Stimulated activated CD4-positive, alpha-beta T cell treated with anti-CD3 and anti-CD28 coated beads, Interleukin-12 subunit alpha, Interleukin-12 subunit beta, amount 100 ng/mL, for 48 hours (primary cell): ENCODE measurements at places on chromosomes 12 and 14.

GRCh38 chr12:120468821-120469449 lies 613 bp downstream of the SRSF9 start:
- DNase-seq = no peak

- DNase-seq = no peak
These were observed 6.9 kb downstream of the LRCOL1 start for GRCh38 chr12:132603240-132604150.

- no peak for DNase-seq
These were observed 820.3 kb downstream of the TMEM121 start for GRCh38 chr14:106346534-106347290.

DNA sequence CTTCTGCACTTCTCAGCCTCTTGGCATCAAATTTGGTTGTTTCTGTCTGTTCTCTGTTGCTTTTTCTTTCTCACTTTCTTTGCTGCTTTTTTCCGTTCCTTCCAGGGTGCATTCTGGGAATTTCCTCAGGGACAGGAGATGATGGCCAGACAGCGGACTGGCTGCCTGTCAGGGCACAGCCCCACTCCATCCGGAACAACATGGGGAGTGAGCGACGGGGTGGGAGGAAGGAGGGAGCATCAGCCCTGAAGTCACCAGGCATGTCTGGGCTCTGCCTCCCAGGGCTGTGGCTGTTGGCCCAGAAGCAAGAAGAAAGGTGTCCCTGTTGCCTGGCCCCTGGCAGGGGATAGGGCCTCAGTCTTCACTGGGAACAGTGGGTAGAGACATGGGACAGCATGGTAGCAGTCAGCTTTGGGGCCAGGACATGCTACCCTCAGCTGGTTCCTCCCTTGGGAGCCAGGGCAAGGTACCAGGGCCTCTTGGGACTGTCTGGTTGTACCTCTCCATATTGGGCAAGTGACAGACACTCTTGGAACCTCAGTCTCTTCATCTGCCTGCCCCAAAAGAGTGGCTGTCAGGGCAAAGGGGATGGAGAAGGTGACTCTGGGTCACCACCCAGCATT lies 8.6 kb downstream of the PGF start:
- DNase-seq = no peak

GRCh38 chr12:111764120-111764821 lies 2.5 kb upstream of the ALDH2 start:
- no peak for DNase-seq

DNA sequence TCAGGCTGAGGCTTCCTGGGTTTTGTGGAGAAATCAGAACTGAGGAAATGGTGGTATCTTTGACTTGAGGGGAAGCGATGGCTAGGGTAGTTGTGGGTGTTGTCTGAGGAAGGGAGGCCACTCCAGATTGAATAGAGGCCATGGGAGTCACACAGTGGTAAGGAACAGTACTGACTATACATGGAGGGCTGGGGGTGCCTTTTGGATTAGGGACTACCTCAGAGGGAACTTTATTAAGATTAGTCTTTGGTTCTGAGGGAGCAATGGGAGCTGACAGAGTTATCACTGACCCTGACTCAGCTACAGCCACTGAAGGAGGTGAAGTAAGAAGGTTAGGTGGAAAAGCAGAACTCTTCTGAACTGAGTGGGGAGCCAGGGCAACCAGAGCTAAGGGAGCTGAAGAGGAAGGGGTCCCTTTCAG lies 4.4 kb downstream of the NACA start:
- DNase-seq = no peak

GRCh38 chr14:92426237-92426636 lies 87.3 kb upstream of the RIN3 start:
- DNase-seq = no peak

DNA sequence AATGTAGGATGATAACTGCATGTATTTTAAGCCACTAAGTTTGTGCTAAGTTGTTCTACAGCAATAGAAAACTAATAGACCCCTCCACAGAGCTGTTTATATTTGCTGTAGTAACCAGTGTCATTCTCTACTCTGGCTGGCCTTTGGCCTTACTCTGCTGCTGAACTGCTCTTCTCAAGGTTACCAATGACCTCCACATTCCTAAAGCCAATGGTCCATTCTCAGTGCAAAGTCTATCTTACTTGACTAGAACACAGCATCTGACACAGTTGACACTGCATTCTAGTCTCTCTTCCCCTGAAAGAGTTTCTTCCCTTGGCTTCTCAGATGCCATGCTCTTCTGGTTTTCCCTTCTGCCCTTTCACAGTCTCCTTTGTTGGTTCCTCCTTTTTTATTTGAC lies 154.8 kb upstream of the CRY1 start:
- DNase-seq = no peak

GRCh38 chr12:89239534-89239933 lies 112.8 kb downstream of the DUSP6 start:
- DNase-seq = no peak

- peak; percentile 32 for DNase-seq
These were observed 58.8 kb downstream of the PPP2R5C start for GRCh38 chr14:101820283-101820798.

DNA sequence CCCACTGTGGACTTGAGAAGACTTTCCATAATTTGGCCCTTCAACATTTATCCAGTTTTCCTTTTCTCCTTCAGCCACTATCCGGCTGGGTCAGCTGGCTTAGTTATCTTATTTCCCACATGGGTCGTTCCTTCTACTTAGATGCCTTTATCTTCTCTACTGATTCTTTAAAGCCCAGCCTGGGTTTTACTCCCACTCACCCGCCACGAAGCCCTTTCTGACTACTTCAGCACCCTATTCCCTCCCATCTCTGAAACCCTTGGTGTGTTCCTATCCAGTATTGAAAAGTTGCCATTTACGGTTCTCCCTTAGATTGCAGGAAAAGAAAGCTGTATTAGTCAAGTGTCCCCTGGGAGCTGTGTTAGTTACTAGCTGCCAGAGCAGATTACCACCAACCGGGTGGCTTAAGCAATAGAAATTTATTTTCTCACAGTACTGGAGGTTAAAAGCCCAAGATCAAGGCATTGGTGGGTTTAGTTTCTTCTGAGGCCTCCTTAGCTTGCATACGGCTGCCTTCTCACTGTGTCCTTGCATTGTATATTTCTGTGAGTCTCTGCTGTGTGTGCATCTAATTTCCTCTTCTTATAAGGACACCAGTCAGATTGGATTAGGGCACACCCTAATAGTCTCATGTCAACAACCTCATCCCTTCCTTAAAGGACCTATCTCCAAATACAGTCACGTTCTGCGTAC lies 105.5 kb downstream of the GPATCH2L start:
- DNase-seq = no peak

DNA sequence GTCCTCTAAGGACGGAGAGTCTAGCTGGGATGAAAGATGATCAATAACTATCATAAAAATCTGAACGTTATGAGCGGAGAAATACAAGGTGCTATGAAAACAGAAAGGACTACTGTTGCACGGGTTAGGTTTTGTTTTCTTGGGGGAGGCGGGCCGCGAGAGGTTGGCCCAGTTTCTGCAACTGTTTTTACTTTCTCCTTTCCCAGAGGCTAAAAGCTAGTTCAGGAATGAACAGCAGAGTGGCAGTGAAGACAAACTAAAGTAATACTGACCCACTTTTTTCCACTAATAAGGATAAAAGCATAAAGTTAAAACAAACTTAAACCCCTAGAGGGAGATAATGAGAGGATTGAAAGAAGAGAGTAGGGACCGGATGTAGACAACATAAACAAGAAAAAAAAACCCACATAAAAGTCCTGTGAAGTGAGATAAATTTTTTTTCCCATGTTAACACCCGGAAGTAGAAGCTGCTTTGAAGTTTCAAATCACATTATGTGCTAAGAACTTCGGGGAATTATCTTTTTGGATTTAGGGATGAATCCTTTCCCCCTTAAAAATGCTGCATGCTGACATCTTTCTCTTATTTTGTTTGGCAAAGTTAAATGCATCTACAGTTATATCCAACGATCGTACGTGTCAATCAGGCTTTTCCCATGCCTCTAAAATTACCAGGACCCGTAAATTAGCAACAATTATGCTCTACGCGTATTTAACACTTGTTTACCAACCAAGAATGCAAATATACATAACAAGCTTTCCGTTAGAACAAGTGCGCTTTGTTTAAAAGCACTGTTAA lies 1.0 kb upstream of the CDK17 start:
- peak; percentile 35 for DNase-seq

GRCh38 chr14:91009501-91010152 lies 50.8 kb downstream of the RPS6KA5 start:
- no peak for DNase-seq

- DNase-seq = no peak
These were observed 41.1 kb downstream of the CACNA2D4 start for GRCh38 chr12:1877169-1877878.

DNA sequence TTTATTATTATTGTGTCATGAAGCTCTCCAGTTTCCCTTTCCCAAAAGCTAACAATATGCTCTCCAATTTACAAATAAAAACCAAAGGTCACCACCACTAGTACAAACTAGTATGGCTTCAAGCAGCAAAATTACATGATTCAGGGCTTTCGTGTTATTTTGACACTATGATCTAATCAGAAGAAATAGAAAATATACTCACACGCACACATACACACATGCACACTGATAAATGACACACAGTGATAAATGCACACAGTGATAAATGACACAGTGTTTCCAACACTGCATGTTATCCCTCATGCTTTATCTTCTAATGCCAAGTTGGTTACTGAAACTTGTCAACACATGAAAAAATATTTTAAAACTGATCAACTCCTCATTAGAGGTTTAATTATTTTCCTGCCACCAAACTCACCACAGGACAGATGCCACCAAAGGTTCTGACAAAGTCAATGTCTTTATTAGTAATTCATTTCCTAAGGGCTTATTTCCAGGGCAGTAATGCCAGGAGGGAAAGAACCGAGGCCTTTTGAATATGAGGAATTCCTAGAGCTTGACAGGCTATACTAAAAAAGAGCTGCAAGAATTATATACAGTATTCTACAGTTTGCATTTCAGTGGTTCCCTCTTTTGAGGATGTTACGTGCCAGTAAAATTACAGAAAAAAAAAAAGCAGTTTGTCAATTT lies 82.4 kb downstream of the PPP2R5E start:
- no peak for DNase-seq

DNA sequence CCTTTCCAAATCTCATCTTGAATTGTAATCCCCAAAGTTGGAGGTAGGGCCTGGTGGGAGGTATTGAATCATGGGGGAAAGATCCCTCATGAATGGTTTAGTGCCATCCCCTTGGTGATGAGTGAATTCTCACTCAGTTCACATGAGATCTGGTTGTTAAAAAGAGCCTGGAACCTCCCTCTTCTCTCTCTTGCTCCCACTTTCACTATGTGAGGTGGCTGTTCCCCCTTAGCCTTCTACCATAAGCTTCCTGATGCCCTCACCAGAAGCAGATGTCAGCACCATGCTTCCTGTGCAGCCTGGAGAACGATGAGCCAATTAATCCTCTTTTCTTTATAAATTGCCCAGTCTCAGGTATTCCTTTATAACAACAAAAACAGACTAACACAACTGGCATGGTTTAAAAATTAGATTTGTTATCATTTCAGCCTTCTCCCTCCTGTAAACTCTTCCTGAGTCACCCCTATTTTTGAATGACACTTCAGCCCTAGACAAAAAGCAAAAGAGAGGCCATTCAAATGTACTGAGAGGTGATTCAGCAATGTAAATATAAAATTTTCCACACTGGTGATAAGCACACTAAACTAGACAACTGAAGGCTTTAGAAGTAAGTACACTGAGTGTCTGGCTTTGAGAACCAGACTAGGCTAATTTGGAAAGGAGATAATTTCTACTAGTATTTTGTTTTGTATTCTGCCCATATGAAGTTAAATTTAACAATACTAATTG lies 212.1 kb upstream of the ABCD2 start:
- DNase-seq = no peak

- no peak for DNase-seq
These were observed 264.0 kb upstream of the GRIP1 start for GRCh38 chr12:66942741-66943465.
